ENCODE measurements at places on chromosomes 3 and 15.

DNA sequence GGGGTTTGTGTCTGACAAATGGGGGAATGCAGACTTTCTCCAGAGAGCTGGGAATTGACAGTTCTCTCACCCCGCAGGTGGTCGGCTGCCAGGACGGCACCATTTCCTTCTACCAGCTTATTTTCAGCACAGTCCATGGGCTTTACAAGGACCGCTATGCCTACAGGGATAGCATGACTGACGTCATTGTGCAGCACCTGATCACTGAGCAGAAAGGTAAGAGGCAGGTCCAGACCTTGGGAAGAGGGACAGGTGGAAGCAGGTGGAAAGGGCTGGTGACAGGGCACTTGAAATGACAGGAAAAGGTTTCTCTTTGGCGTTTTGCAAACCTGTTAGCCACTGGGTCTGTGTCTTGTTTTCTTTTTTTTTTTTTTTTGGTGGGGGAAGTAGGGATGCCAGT is 36.6 kb downstream of the IFT122 start:
- DNase-seq = no peak

DNA sequence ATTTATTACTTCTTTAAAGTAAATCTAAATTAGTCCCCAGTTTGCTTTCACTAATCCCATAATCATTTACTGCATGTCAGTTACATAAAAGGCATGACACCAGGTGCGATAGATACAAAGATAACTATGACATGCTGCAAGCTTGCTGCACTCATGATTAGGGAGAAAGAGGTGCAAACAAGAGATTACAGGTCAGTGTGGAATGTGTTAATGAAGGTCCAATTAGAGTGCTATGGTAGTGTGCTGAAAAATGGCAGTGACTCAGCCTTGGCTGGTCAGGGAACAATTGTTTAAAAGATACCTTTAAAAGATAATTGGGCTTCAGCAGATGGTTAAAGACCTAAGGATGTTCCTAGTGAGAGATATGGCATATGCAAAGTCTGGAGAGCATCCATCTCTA is 352.6 kb upstream of the TGFBR2 start:
- no peak for DNase-seq

DNA sequence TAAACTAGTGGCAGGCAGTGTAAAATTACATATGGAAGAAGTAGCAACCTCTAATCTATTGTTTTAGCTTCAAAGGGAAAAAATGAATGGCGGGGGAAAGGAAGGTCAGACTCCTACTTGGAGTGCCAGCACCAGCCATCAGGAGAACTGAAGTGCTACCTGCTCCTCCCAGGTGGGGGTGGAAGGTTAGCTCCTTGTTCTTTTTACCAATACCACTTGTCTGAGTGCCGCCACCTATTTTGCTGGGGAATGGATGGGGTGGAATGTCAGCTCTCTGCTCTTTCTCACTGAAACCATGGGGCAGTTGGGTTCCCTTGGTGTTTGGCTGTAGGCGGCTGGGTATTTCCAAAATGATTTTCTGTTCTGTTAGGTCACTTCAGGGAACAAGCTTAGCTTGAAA is 428.7 kb upstream of the EPHA3 start:
- no peak for DNase-seq

- DNase-seq = no peak
Observed at GRCh38 chr3:178663201-178663934, 127.1 kb downstream of the KCNMB2 start.

Data from NCI-H2171 (cell line).